Caki2 (cell line): ENCODE measurements at places on chromosomes 7 and 10. TPM values are rescaled to one million over a fixed set of nuclear protein-coding genes. Genes with fewer than 3 reads are reported as not detected.

GRCh38 chr10:42637648-42638054 lies 719 bp downstream of the ZNF33B start:
- DNase-seq, result no peak

DNA sequence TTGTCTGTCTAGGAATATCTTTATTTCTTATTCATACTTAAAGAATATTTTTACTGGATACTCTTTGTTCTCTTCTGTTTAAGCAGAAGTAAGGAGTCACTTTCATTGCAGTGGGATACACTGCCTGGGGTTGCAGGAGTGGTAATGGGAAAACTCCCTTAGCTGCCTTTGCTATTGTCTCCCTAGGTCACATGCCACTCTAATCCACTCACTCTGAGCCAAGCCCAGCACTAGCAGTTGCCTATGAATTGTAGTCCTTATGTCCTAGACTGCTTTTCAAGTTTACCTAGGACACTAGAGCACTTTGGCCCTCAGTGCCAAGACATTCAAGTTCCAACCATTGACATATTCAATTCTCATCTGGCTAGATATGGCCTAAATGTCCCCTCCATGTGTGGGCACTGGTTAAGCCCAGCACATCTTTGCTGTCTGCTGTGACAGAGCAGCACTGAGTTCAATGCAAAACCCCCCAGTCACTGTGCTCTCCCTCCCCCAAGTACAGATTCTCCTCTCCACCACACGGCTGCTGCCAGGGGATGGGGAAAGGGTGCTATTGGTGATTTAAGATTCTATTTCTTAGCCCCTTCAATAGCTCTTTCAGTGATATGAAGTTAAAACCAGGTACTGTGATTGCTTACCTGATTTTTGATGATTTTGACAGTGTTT lies 991.7 kb upstream of the KCND2 start:
- DNase-seq, result no peak

The SPDYE16 gene
- total RNA-seq, result 2.2 TPM in 1 of 2 replicates, not detected in the other

- peak; percentile 62 for DNase-seq
Observed at GRCh38 chr10:12214763-12215218, 18.8 kb downstream of the CDC123 start.

- DNase-seq, result no peak
Observed at GRCh38 chr7:69849268-69849667, 251.0 kb downstream of the AUTS2 start.

GRCh38 chr10:71801361-71801760 lies 28.0 kb upstream of the VSIR start:
- no peak for DNase-seq

GRCh38 chr7:47327698-47328391 lies 254.1 kb downstream of the TNS3 start:
- DNase-seq, result no peak

The FZD1 gene
- total RNA-seq, result 5.2 and 5.6 TPM in 2 replicates

DNA sequence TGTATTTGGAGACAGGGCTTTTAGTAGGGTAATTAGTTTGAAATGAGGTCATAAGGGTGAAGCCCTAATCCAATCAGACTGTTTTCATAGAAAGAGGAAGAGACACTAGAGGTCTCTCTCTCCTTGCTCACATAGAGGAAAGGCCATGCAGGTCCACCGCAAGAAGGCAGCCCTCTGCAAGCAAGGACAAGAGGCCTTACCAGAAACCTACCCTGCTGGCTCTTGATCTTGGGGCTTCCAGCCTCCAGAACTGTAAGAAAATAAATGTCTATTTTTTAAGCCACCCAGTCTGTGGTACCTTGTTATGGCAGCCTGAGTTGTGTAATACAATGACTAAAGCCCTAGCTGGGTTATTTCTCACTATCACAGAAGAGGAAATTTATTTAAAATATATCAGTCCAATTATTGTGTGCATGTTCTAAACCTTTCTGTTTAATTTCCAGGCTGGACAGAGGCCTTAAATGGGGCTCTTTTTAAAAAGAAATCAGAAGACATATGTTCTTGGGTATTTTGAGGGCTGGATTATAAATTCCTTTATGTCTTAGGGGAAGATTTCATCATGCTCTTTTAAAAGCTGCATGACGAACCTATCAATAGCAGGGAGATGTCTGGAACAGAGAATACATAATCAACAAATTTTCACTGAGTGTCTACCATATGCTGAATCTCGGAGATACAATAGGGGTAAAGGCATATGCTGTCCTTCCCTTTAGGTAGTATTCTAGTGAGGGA lies 12.9 kb upstream of the TMEM26 start:
- DNase-seq, result peak; percentile 4

GRCh38 chr7:99404235-99404976 lies 4.0 kb downstream of the PDAP1 start:
- no peak for DNase-seq

The HPS6 gene
- 55.8 and 65.1 TPM in 2 replicates for total RNA-seq

- DNase-seq, result no peak
Observed at GRCh38 chr10:45058992-45059561, 58.4 kb downstream of the ZNF22 start.

- no peak for DNase-seq
Observed at GRCh38 chr10:99421233-99421739, 9.1 kb downstream of the GOT1 start.

- peak; percentile 29 for DNase-seq
Observed at GRCh38 chr10:26781797-26782196, 79.0 kb downstream of the ABI1 start.

The CALML3 gene
- not detected in 2 replicates for total RNA-seq

DNA sequence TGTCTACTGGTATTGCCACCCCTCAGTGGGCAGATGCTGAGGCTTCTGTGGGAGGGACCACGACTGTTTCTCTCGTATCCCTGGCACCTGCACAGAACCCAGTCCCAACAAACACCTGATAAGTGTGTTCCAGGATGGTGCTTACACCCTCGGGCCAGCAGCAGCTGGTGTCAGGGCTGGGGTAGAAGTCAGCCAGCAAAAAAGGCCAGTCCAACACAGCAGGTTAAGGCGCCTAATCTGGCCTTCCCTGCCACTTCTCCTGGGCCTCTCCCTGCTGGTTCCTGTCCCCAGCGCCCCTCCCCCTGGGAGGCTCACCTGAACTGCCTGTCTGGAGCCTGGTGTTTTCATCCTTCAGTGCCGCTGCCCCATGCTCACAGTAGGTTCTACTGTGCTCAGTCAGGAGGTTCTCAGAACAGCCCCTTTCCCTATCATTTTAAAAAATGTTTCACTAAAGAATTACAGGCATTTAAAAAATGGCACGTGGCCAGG lies 20.0 kb downstream of the PODXL start:
- no peak for DNase-seq

DNA sequence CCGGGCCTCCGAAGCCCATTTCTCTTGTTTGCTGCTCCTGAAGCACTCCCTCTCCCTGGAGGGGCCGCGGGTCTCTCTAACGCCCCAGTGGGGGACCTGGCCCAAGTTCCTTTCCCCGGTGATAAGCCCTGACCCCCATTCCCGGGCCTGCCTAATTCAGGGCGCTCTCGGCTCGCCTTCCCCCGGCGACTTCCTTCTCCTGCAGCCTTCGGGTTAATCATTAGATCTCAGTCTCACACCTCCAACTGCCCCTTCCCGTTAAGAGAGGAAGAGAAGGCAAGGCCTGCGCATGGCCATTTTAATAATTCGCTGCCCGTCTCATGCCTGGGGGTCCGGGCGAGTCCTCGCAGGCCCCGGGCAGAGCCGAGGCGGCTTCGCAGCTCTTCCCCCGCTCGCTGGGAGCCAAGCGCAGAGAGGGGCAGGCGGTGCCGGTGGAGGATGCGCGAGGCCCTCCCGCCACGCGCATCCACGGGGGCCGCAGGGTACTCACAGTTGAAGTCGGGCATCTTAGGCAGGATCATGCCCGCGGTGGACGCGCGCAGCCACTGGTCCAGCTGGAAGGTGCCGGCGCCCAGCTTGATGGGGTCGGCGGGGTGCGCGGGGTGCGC lies 1.2 kb downstream of the MNX1 start:
- DNase-seq, result peak; percentile 80

- DNase-seq, result no peak
Observed at GRCh38 chr10:116629340-116629739, 8.6 kb downstream of the PNLIPRP2 start.

The SORCS1 gene
- not detected in 2 replicates for total RNA-seq

GRCh38 chr10:114485696-114486400 lies 81.5 kb upstream of the AFAP1L2 start:
- no peak for DNase-seq

- no peak for DNase-seq
Observed at GRCh38 chr7:47758546-47758945, 176.6 kb upstream of the TNS3 start.

- no peak for DNase-seq
Observed at GRCh38 chr7:150944066-150945042, 33.8 kb downstream of the KCNH2 start.

DNA sequence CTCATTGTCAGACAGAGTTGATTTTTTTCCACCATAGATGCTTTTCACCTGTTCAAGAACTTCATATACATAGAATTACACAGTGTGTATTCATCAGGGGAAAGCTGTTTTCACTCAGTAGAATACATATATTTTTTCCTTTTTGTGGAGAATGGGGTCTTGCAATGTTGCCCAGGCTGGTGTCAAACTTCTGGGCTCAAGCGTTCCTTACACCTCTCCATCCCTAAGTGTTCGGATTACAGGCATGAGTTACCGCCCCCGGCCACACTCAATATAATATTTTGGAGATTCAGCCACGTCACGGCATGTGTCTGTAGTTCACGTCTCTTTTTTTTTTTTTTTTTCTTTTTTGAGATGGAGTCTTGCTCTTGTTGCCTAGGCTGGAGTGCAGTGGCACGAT lies 7.5 kb upstream of the SMC3 start:
- DNase-seq, result no peak

GRCh38 chr10:59465088-59465487 lies 102.7 kb upstream of the FAM13C start:
- DNase-seq, result no peak

GRCh38 chr7:151455690-151456089 lies 15.7 kb upstream of the CRYGN start:
- no peak for DNase-seq

GRCh38 chr10:46546591-46547540 lies 9.6 kb downstream of the GPRIN2 start:
- no peak for DNase-seq

The WDFY4 gene
- total RNA-seq, result not detected in 2 replicates

The SFMBT2 gene
- 0.24 and 8.1 TPM in 2 replicates for total RNA-seq

DNA sequence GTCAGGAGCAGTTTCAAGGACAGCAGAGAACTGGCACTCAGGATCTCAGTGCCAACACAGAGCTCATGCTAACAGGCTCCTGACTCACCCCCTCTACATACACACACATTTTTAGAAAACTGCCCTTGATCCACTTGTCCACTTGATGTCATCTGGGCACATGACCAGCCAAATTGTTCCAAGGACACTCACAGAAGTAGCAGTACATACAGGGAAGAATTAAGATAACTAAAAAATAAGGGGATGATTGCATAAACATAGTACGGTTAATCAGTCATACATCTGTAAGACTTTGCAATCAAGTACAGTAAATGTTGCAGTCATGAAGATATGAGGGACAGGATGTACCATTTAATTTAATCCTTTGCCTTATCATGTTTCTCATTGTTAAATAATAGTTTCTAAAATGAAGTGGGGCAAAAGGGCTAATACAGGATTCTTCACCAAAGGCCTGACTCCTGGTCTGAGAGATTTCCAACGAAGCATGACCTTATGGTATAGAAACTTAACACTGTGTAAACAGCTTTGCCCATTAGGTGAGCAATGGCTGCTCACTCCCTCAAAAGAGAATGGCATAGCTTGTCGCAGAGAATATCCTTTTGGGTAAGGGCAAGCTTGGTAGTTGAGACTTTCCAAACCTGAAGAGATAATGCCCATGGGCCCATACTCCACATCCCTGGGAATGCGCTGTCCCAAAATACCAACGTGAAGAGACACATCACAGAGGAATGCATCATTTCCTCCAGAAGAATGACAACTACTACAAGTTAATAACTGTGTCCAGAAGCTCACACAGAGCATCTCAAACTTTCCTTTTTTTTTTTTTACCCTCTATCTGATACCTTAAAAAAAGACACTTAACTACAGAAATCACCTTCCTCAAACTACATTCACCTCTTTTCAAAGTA lies 94.1 kb downstream of the ARMH3 start:
- no peak for DNase-seq

DNA sequence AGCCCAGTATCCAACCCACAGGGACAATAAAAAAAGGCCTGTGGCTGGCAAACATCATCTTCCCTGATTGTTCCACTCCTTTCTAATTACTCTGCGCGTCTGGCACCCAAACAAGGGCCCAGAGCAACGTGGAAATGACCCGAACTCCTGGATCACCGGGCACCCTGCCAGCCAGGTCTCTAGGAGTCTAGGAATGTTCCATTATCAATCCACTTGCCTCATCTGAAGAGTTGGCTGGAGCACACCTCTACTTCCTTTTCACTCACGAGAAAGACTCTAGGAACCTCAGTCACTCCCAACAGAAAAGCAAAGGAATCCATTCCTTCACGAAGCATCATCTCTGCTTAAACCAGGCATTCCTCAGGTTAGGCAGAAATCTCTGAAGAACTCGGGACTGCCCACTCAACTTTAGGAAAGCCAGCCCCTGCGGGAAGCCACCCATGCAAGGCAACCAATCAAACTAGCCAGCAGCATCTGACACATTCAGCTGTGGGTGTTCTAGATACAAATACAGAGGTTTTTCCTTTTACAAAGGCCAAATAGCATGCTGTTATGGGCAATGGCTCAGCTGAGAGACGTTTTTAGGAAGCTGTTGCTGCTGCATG lies 37.7 kb downstream of the ATXN7L1 start:
- DNase-seq, result peak; percentile 6

DNA sequence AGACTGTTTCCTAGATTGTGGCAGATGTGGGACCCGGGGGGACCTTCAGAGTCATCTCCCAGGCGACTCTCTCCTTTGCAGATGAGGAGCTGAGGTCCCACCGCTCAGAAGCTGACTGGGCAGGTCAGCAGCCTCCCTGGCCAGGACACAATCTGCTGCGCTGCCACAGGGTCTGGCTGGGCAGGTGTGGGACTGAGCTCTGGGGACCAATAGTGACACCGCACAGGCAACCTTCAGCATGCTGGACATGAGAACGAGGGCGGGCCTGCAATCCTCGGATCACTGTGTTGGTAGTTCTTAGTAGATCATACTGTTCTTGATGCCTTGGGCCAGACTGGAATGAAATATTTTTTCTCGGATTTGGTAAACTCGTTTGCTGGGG lies 20.5 kb upstream of the CRYGN start:
- no peak for DNase-seq

- no peak for DNase-seq
Observed at GRCh38 chr10:117550599-117551329, 8.2 kb downstream of the EMX2 start.

- no peak for DNase-seq
Observed at GRCh38 chr10:132306343-132306685, 1.4 kb downstream of the STK32C start.

DNA sequence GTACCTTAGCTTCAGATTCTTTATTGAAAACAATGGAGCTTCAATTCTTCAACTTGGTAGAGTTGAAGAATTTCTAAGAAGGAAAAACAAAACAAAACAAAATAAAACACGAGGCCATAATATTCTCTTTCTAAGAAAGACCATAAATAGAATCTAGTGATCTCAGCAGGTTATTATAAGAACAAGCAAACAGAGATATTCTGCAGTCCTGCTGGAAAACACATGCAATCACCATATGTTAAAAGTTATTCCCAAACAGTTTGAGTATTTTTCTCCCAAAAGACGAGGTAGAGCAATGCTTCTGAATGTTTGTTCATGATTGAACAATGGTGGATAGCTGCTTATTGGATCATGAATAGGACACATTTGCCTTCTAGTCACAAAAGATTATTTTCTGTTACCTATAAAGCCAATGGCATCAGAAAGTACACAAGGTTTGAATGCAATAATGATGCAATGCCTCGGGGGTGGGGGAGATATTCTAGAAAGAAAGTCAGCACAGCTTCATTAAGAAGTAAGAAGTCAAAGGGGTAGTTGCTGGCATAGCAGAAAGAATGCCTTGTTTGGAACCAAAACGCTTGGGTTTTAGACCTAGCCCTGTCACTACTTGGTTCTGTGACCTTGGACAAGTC lies 59.3 kb downstream of the CREB3L2 start:
- DNase-seq, result no peak
